ENCODE measurements at places on chromosomes 16 and 17. TPM values are rescaled to one million over a fixed set of nuclear protein-coding genes. Genes with fewer than 3 reads are reported as not detected.

The C1QL1 gene
- 0.32 TPM for total RNA-seq

The PARD6A gene
- 0.47 TPM for total RNA-seq

The RGS9 gene
- total RNA-seq: 3.2 TPM

The CACNG1 gene
- not detected for total RNA-seq

The TNFRSF13B gene
- total RNA-seq: not detected

The NPIPB13 gene
- 1.7 TPM for total RNA-seq

The TEKT1 gene
- total RNA-seq: not detected

The ATP6V0A1 gene
- 59.4 TPM for total RNA-seq

The ADAMTS18 gene
- under 0.01 TPM for total RNA-seq

The LIMD2 gene
- 2.0 TPM for total RNA-seq

The OR3A2 gene
- 0.32 TPM for total RNA-seq

The GLG1 gene
- 141 TPM for total RNA-seq

The TNP2 gene
- not detected for total RNA-seq

The EMP2 gene
- total RNA-seq: 19.1 TPM

All from bronchial smooth muscle cell (primary cell).